Heart left ventricle (tissue), 16 donors: ENCODE measurements at places on chromosomes 7 and 10. TPM values are rescaled to one million over a fixed set of nuclear protein-coding genes. Genes with fewer than 3 reads are reported as not detected.

DNA sequence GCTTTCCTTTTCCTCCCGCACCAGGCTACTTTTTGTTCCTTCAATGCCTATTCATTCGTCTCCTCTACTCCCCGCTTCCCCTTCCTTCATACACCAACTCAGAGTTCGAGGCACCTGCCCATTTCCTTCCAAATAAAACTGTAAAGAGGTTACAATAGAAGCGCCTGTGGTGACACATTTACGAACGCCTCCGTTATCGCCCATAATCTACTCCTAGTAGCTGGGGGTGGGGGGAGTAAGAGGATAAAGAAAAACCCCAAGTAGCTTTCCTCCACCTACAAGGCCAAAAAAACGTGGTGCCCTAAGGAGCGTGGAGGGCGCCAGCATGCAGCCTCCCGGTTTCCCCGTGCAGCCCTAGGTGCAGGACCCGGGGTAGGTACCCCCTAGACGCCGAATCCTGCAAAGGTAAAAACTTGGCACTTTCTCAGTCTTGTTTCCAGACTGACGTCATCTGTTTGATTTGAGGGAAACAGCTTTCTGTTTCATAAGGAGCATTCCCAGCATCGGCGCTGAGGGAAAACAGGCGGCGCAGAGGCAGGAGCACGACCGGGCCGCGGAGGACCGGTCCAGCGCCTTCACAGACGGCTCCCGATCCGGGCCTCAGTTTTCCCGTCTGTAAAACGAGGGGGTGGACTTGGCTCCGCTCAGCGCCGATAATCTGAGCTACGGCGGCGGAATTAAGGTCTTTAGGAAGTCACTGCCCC lies 922 bp downstream of the PPA1 start:
- peak overlapping the region; percentile 80 for H3K4me3 ChIP-seq
- peak overlapping the region; percentile 79 for H3K27ac ChIP-seq
- H3K36me3 ChIP-seq, result peaks cover 19% of the 10 kb centered on the region
- H3K27me3 ChIP-seq, result no peaks in the 10 kb centered on the region
- DNase-seq, result peak; percentile 35

DNA sequence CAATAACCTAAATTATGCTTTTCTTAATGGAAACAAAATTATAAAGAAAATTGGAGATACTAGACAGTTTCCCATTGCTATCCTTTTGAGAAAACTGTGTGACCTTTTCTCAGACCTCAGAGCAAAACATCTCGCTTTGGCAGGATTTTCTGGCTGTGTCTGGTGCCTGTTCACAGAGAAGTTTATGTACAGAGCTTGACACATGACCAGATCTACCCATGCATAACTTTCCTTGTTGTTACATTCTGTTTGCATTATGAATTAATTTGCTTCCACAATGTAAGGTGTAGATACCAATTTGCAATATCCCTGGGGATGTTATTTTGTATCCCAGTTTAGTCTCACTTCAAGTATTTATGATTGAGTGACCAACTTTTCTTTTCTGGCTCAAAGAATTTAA lies 565.0 kb downstream of the XPNPEP1 start:
- no peaks in the 10 kb centered on the region for H3K36me3 ChIP-seq
- no peak overlapping the region for H3K27ac ChIP-seq
- DNase-seq, result no peak
- no peaks in the 10 kb centered on the region for H3K27me3 ChIP-seq
- H3K4me3 ChIP-seq, result no peak overlapping the region
- no peaks in the 10 kb centered on the region for H3K4me1 ChIP-seq

GRCh38 chr10:110303681-110304080 lies 1.0 kb downstream of the SMNDC1 start:
- no peak for DNase-seq
- peaks cover 63% of the 10 kb centered on the region for H3K4me1 ChIP-seq
- H3K27ac ChIP-seq, result peak overlapping the region; percentile 92
- peaks cover 44% of the 10 kb centered on the region for H3K36me3 ChIP-seq
- H3K27me3 ChIP-seq, result no peaks in the 10 kb centered on the region

DNA sequence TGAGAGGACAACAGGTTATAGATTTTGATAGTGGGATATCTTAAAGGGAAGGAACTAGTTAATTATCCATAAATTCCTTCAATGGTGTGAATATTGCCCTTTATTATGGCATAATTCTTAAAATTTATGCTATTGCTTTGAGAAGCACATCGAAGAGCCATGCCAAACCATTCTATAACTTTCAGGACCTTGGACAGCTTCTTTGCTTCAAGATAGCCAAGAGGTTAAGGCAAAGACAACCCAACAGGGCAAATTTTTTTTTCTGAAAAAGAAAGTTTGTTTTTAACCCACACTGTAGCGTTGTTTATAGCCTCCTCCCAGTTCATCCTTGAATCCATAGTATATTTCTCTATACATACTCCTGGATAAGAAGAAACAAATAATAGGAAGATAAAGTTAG lies 103.2 kb downstream of the NRG3 start:
- H3K4me3 ChIP-seq, result no peak overlapping the region
- DNase-seq, result no peak
- H3K4me1 ChIP-seq, result no peaks in the 10 kb centered on the region
- no peak overlapping the region for H3K27ac ChIP-seq
- no peaks in the 10 kb centered on the region for H3K36me3 ChIP-seq

DNA sequence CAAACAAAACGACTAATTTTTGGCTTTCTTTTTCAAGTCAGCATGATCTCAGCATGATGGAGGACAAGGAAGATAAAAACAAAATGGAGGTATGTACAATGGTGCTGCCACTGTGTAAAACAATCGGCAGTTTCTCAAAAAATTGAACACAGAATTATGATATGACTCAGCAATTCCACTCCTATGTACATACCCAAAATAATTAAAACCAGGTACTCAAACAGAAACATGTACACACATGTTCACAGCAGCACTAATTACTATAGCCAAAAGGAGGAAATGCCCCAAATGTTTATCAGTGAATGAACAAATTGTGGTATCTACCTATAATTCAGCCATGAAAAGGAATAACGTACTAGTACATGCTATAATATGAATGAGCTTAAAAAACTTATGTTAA lies 29.9 kb downstream of the SNX13 start:
- H3K27ac ChIP-seq, result no peak overlapping the region
- no peaks in the 10 kb centered on the region for H3K4me1 ChIP-seq
- no peaks in the 10 kb centered on the region for H3K27me3 ChIP-seq
- no peaks in the 10 kb centered on the region for H3K36me3 ChIP-seq
- DNase-seq, result no peak

GRCh38 chr7:30001998-30002397 lies 12.4 kb upstream of the SCRN1 start:
- H3K36me3 ChIP-seq, result no peaks in the 10 kb centered on the region
- no peak overlapping the region for H3K4me3 ChIP-seq
- no peaks in the 10 kb centered on the region for H3K27me3 ChIP-seq
- no peaks in the 10 kb centered on the region for H3K4me1 ChIP-seq
- no peak overlapping the region for H3K27ac ChIP-seq

GRCh38 chr10:100748231-100749058 lies 3.1 kb downstream of the PAX2 start:
- no peaks in the 10 kb centered on the region for H3K36me3 ChIP-seq
- peaks cover 43% of the 10 kb centered on the region for H3K4me1 ChIP-seq
- DNase-seq, result no peak
- H3K4me3 ChIP-seq, result peak overlapping the region; percentile 12
- H3K27me3 ChIP-seq, result peaks cover 97% of the 10 kb centered on the region
- H3K27ac ChIP-seq, result no peak overlapping the region

The PARP12 gene
- 10.9 TPM for total RNA-seq
